HFFc6 (cell line): ENCODE measurements at places on chromosomes 4 and X. TPM values are rescaled to one million over a fixed set of nuclear protein-coding genes. Genes with fewer than 3 reads are reported as not detected.

- no peak for DNase-seq
Measured at GRCh38 chr4:93394545-93395081, 433.9 kb upstream of the ATOH1 start.

GRCh38 chrX:2910109-2910508 is 19.0 kb downstream of the ARSD start:
- no peak for DNase-seq

DNA sequence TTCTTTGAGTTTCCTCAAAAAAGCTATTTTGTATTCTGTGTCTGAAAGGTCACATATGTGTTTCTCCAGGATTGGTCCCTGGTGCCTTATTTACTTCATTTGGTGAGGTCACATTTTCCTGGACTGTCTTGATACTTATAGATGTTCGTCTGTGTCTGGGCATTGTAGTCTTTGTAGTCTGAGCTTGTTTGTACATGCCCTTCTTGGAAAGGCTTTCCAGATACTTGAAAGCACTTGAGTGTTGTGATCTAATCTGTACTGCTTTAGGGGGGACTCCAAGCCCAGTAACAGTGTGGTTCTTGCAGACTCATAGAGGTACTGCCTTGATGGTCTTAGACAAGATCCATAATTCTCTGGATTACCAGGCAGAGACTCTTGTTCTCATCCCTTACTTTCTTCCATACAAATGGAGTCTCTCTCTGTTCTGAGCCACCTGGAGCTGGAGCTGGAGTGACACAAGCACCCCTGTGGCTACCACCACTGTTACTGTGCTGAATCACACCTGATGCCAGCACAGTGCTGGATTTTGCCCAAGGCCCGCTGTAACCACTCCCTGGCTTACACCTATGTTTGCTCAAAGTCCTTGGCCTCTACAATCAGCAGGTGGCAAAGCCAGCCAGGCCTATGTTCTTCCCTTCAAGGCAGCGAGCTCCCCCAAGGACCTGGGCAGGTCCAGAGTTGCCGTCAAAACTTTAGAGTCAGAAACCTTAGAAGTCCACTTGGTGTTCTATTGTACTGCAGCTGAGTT is 72.3 kb upstream of the EFHC2 start:
- no peak for DNase-seq

- no peak for DNase-seq
Measured at GRCh38 chr4:15757054-15757453, 21.1 kb upstream of the CD38 start.

- DNase-seq: no peak
Measured at GRCh38 chrX:148728901-148729300, 228.5 kb downstream of the AFF2 start.

- DNase-seq: no peak
Measured at GRCh38 chrX:6826856-6827255, 291.9 kb upstream of the VCX3A start.

- no peak for DNase-seq
Measured at GRCh38 chr4:165060938-165061337, 7.3 kb downstream of the TRIM75 start.

DNA sequence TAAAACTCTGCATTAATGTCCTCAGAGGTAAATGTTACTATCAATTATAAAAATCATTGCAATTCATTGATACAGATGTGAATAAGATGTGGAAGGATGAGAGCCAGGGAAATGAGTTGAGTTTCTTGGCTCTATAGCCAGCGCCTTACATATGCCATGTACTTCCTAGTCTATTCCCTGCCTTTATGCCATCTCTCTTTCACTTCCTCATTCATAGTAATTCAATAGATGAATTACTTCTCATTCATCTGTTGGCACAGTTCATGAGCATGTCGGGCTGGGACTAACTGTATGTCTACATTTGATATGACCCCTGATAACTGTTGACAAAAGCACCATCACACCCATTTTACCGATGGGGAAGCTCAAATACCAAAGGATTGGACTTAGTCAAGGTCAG is 55.7 kb downstream of the LNX1 start:
- DNase-seq: no peak

GRCh38 chr4:145076469-145076855 is 21.5 kb downstream of the ANAPC10 start:
- no peak for DNase-seq

- DNase-seq: no peak
Measured at GRCh38 chrX:115957862-115958490, 212.6 kb upstream of the AGTR2 start.

DNA sequence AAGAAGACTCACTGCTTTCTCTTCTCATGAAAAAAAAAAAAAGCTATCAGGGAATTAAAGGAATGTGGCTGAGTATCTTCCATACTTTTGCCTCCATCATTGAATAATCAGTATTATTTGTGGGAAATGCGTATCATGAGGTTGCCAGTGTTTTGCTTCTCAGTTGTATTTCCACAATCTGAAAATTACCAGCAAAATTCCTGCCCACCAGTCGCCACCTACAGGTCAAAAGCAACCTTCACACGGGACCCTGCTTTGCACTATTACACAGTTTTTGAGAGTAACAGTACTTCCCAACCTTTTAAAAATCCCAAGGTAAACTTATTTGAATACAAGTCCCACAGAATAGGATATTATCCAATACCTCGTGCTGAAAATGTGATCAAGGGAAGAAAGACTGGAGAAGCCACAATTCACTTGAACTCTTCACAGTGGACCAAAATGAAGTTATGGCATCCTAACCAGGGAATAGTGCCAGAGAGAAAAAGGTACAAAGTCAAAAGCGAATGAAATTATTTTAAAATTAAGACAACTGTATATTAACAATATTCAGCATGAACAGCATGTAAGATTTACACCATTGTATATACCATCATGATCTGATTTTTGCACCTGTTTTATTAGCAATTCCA is 30.4 kb downstream of the PGRMC1 start:
- peak; percentile 14 for DNase-seq

DNA sequence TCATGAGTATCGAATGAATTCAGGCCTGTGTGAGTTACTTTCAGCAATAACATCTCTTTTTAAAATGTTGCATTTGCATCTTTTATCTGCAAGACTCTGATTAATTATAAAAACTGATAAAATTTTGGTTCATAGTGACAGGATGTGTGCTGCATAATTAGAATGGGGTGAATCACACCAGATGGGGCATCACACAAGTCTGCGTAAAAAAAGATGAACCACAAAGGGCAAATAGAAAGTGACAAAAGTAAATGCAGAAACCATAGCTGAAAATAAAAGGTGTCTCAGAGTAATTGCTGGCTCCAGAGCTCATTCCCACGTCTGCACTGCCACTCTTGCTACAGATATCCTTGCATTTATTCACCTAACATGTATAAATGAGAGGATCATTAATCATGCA is 131.1 kb downstream of the HS3ST1 start:
- DNase-seq: no peak

GRCh38 chrX:151679798-151680402 is 15.4 kb upstream of the PRRG3 start:
- no peak for DNase-seq

DNA sequence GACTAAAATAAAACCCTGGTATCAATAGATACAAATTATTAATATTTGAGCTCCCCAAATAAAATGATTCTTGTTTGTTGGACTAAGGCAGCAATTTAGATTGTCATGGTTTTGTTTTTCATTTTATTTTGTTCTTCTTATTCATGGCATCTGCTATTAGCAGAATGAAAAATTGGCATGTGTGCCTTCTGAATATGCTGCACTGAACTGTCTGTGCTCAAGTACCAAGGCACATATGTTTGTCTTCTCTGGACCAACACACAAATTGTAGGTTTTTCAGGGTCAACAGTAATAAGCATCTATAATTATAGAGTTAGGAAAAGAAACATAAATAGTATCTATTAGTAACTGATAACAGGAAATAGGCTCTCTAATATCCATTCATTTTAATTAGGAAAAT is 121.1 kb downstream of the BANK1 start:
- no peak for DNase-seq

DNA sequence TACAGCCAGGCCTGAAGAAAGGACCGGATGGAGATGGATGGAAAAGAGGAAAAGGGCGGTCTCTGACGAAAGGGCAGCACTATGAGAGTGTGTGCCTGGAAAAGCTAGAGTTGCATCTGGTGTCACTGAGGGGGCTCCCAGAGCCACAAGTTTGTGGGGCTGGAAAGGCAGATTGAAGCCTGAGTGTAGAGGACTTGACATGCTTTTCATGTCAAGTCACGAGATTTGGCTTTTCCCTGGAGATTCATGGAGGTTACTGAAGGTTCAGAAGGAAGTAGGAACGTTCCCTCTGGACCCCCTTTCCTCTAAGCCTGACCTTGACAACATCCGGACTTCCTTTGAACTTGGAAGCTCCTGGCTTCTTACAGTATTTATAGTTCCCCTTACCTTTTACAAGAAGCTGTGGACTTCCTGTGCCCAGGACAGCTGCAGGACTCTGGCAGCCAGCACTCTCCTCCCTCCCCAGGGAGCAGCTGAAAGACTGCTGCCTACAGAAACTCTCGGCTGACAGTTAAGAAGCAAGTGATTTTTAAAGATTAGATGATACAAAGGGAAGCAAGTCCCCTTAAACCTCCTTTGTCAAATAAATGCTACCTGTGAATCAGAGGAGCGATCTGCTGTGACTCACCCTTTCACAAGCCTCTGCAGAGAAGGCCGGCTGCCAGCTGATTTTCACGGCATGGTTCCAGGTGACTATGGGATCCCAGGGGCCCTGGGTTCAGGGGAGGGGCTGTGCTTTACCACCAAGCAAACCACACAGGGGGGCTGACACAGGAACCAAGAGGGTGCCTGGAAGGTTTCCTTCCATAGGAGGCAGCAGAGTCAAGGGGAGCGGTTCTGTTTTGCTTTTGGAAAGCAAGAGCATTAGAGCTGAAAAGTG is 72.9 kb upstream of the STIM2 start:
- peak; percentile 42 for DNase-seq

GRCh38 chr4:188414441-188414840 is 275.2 kb downstream of the TRIML1 start:
- no peak for DNase-seq

GRCh38 chr4:171594293-171594692 is 218.9 kb upstream of the GALNTL6 start:
- no peak for DNase-seq

- no peak for DNase-seq
Measured at GRCh38 chr4:94947681-94948108, 189.9 kb downstream of the BMPR1B start.

DNA sequence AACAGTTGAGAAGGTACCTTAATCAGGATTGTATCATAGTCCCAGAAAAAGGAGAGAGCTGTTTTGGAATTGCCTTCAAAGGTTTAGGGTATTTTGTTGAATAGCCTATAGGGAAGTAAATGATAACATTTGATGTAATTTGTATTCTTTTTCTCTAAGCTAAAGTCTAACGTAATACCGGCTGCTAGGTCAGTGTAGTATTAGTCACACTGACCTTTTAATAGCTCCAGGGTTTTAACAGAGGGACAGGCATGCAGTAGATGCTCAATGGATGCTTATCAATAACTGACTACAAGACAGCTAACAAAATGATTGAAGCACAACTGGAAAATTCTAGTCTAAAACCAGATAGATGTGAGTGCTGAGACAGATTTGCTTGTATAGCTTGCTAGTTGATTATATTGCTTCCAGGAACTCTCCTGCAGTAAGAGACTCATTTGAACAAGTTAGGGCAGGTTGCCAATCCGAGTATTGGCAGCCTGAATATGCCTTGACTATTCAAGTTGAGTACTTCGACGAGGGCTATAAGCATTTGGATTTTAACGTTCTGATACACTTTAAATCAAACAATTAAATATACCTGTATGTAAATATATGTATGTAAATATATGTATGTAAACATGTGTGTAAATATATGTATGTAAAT is 16.5 kb upstream of the PNPLA4 start:
- no peak for DNase-seq

DNA sequence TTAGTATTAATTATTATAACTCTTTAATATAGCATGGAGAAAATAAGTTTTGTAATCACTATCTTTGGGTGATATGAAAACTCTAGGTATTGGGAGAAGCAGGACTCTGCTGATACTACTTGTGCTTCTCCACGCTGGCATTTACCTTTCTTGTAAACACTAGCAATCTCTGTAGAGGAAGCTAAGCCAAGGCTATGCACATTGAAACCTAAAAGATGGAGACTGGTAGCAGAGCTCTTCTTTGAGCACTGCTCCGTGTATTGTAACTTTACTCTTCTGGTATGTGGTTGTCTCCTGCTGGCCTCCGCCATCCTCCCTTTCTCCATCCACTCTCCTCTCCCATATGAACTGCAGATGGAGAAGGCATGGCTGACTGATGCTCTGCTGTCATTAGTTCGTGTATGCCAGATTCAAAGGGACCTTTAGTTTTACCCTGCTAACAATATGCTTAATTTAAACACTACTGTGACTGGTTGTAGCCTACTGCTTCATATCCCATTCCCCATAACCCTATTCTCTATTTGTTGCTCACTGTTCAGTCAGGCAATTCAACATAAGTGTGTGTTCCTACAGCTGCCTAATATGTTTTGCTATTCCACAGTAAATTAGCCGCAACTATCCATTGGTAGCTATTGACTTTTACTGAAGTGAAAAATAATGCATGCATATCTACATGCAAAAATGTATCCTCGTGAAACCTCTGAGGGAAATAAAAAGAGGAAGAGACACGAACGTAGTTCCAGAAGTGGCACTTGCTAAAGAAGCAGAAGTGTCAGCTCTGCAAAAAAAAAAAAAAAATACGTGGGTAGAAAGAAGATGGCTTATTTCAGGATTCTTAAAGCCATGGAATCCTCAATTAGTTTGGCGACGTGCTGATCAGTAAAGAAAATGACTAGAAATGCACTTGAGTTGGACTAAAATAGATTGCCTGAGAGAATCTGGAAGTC is 55.6 kb upstream of the CCSER1 start:
- DNase-seq: no peak

DNA sequence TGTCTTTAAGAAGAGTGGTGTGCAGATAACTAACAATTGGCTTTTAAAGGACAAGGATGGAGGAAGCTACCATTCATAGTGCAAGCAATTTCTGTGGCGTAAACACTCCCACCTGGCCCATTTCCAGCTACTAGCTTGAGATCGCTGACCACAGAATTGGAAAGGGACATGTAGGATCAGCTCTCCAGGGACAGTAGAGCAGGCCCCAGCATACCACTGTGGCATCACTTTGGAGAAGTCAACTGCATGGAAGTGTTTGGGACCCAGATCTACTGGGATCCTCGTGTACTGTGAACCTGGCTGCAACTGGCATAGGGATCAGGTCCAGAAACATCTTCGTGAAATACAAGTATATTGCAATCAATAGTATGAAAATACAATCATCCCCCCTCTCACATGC is 515.0 kb downstream of the INPP4B start:
- DNase-seq: peak; percentile 38

GRCh38 chr4:38856524-38857337 is at the start of gene TLR6:
Gene TLR6 (minus strand): TSS chr4:38856817. CDS start chr4:38829473, 27,344 bp downstream.
- no peak for DNase-seq

The RPS6KA6 gene
- total RNA-seq: 5.7 to 8.6 TPM (median 6.0 TPM) in 3 replicates

The GUCY1A1 gene
- not detected in 3 replicates for total RNA-seq

The EMD gene
- 96.3 to 119 TPM (median 97.8 TPM) in 3 replicates for total RNA-seq

The TLL1 gene
- total RNA-seq: 0.15 to 0.84 TPM (median 0.47 TPM) in 3 replicates

The COX7B2 gene
- not detected in 3 replicates for total RNA-seq

The CORIN gene
- total RNA-seq: 0.21 to 0.87 TPM (median 0.30 TPM) in 3 replicates

The TSPAN7 gene
- not detected in 3 replicates for total RNA-seq

The NPFFR2 gene
- total RNA-seq: not detected in 3 replicates

The TMEM35A gene
- 2.2 to 3.8 TPM (median 2.3 TPM) in 3 replicates for total RNA-seq

The TMPRSS11F gene
- total RNA-seq: not detected in 3 replicates
